Activated T-cell treated with anti-CD3 and anti-CD28 coated beads, Interleukin-2, amount 50 U/mL, for 72 hours (primary cell): ENCODE measurements at places on chromosomes 2 and 18. TPM values are rescaled to one million over a fixed set of nuclear protein-coding genes. Genes with fewer than 3 reads are reported as not detected.

The CRYGD gene
- not detected for total RNA-seq

The KIAA2012 gene
- not detected for total RNA-seq

The CNDP1 gene
- total RNA-seq = not detected

The CNTNAP5 gene
- not detected for total RNA-seq

The RGPD4 gene
- not detected for total RNA-seq

The RIF1 gene
- total RNA-seq = 50.4 TPM

The CPO gene
- total RNA-seq = 0.21 TPM

The HTR2B gene
- total RNA-seq = not detected

The NAT8 gene
- total RNA-seq = not detected

The DSC3 gene
- not detected for total RNA-seq

The CCBE1 gene
- 1.2 TPM for total RNA-seq

The SERPINB11 gene
- total RNA-seq = not detected

The UGT1A8 gene
- not detected for total RNA-seq

The TSPYL6 gene
- total RNA-seq = not detected

The RAB6C gene
- 0.14 TPM for total RNA-seq

The ALPI gene
- total RNA-seq = not detected

The C2orf80 gene
- not detected for total RNA-seq

The RNF125 gene
- total RNA-seq = 43.3 TPM

The HRH4 gene
- total RNA-seq = 0.10 TPM
